DMS 273 treated with DMSO at 0.1 percent for 48 hours (cell line): ENCODE measurements at places on chromosomes 4 and X.

DNA sequence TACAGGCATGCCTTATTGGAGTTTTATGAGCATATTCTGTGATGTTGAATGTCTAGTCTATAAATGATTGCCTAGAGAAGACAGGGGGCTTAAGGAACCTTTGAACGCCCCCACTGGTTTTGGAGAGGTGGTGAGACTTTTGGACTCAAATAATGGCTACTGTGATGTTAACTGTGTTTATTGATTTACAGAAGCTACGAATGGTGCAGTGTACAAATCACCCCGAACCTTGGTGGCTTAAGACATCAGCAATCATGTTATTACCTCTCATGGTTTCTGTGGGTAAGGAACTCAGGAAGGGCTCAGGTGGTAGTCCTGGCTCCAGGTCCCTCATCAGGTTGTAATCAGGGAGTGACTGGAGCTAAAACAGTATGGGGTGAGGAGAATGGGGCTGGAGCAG lies 33.3 kb upstream of the APLN start:
- DNase-seq = no peak

DNA sequence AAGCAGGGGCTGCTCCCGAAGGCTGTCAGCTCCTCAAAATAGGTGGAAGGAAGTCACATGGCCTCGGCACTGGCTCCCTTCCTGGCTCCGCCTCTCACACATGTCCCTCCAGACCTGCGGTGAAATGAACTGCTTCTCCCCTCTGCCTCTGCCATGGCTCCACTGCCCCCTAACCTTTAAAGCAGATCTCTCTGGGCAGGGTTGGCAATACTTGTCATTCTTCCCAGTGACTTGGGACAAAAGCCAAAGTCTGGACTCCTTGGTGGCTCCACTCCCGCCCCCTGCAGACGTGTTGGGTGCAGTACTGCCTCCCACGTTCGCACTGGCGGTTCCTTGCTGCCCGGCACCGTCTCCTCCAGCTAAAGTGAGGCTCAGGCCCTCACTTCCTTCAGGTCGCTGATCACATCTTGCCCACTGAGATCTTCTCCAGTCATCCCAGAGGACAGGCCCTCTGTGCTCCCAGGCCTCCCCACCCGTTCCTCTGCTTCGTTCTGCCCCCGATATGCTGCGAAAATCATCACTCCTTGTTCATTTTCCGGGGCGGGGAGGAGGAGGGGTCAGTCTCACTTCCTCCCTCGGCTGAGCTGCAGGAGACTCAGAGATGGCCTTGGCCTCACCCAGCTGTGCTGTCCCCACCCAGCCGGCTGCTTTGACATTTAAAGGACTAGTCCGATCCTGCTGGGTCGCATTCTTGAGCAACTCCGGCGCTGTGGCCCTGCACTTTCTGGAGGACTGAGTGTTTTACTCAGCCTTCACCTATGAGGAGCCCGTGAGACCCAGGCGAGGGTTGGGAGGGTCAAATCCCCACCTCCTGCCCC lies 97.4 kb downstream of the PHKA2 start:
- peak; percentile 27 for DNase-seq

DNA sequence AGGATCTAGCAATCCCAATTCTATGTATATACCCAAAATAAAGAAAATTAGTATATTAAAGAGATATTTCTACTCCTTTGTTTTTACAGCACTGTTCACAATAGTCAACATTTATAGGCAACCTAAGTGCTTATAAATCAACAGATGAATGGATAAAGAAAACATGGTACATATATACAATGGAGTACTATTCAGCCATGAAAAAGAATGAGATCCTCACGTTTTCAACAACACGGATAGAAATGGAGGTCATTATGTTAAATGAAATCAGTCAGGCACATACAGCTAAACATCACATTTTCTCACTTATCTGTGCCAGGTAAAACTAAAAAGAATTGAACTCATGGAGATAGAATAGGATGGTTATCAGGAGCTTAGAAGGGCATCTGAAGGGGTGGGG lies 45.6 kb upstream of the PABPC5 start:
- DNase-seq = no peak

DNA sequence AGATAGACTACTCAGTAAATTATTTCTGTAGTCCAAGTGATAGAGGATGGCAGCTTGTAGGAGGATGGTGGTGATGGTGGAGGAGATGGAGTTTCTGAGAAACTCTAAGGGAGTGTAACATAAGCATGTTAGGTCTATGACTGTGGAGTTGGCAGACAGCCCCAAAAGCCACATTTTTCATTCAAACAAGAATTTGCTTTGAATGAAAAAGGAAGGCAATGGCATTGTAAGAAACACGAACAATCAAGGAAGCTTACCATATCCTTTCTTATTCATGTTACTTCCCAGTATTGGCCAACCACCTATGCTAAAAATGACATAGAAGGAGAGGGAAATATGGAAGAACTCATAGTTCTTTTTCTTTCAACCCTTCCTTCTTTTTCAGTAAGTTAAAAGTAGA lies 18.7 kb upstream of the SEC24B start:
- no peak for DNase-seq

DNA sequence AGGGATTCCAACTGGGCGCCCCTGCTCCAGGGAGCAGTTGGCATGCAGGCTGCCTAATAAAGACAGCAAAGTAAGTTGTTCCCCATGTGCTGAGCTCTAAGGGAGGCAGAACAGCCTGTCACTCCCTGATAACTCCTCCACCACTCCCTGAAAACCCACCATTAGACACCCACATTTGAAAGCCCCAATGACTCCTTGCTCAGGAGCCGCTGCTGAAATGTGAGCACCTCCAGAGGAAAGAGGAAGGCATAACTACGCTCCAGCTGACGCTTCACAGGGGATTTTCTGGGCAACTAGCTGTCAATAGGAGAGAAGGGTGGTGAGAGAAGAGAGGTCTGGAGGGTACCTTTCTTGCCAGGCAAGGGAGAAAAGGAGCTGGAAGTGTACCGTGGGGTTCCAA lies 62.5 kb downstream of the NPY1R start:
- no peak for DNase-seq

DNA sequence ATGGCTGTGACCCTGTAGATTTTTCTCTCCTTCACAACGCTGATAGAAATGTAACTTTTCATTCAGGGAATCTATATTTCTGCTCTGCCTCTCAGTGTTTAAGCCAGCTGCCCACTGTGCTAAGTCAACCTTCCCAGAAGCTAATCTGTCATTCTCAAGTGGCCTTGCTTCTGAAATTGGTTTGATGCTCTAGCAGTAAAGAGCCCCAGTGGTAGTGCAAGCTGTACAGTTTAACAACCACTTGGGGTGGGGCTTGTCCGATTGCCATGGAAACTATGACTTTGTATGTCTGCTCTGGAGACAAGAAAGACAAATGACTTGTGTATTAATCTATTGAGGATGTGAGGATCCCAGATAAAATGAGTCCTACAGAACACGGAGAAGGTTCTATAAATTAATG lies 620.9 kb upstream of the GALNT7 start:
- DNase-seq = no peak

GRCh38 chr4:89117115-89117514 lies 5.8 kb downstream of the TIGD2 start:
- DNase-seq = no peak

DNA sequence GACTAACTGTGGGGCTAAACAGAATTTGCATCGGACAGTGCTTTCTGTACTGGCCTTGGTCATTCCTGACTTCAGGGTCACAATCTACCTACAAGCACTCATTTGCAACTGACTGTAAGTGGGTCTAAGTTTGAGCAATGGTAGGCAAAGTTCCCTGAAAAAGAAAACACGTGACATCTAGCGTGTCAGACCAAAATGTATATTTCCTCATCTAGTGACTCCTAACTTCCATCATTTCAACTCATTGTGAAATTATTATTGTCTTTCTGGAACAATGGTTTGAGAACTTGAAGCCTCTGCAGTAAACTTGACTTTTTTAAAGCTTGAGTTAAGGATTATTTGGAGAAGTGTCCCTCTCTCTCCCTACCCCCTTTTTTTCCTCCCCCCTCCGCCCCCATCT lies 113.6 kb downstream of the MID1 start:
- DNase-seq = no peak

DNA sequence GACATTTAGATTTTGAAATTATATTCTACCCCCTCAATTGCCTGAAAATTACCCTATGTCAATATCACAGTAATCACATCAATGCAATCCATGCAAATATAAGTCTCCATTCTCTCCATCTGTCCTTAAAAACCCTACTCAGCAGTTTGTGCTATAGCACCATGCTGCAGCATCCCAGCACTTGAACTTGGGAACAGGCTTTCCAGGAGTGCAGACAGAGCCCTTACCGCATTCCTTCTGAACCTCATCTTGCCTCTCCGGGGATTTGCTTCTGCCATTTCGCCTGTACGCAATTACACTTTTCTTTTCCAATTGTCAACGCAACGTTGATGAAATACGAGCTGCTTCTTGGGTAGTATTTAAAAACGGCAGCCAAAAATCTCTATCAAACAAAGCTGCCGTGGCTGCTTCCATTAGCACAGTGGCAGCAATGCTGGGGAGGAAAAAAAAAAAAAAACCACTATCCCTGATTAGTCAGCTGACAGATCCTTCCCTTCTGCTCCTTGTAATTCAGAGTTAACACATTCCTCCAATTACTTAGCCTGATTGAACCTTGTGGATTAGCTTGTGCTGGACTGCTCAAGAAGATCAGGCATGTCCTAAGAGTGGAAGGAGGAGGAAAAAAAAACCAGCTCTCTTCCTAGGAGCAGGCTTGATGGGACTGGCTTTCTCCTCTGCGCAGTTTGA lies 65.6 kb downstream of the MCF2 start:
- DNase-seq = no peak

DNA sequence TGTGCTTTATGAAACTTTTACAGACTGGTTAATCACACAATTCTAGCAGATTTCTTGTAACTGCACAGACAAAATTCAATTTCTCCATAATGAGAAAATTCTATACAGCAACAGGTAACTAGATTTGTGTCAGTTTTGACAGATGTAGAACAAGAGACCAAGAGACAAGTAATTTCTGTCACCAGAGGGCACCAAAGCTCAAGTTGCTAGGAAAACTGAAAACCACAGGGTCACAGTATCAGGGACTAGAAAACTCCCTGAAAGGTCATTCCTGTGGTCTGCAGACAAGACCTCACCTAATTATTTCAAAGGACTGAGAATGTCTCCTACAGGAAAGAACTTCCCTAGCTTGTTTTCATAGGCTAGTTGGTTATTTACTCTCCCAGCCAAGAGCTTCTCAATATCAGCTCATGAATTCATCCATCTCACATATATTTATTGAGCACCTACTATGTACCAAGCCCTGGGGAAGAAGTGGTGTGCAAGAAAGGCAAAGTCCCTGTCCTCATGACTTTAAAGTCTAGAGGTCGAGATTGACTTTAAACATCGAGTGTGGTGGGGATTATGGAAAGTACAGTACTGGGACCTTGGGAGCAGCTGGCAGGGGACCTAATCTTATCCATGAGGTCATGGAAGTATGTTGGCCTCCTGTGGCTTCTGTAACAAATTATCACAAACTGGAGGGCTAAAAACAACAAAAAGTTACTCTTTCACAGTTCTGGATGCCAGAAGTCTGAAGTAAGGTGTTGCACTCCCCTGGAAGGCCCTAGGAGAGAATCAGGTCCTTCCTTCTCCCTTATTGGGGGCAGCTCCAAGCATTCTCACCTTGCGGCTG lies 47.8 kb upstream of the SETD7 start:
- peak; percentile 16 for DNase-seq

- DNase-seq = no peak
Observed at GRCh38 chrX:17984415-17984814, 123.3 kb upstream of the RAI2 start.

DNA sequence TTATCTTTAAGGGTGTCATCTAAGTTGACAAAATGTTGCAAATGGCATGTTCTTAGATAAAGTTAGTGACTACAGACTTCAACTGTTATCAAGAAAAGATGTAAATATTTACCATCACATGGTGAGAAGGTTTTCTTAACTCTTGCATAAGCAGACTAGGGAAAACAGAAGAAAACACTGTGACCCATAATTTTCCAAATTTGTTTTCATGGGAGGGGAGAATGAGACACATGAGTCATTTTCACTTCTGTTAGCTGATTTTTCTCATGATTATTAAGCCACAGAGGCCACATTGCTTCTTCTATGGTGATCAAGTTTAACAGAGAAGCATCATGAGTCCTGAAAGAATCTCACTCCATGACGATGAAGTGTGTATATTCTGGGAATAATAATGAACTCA lies 30.2 kb upstream of the SYTL5 start:
- DNase-seq = no peak

- DNase-seq = no peak
Observed at GRCh38 chr4:175386776-175387507, 425.1 kb downstream of the GPM6A start.

- DNase-seq = no peak
Observed at GRCh38 chr4:98275145-98275544, 14.0 kb downstream of the RAP1GDS1 start.

DNA sequence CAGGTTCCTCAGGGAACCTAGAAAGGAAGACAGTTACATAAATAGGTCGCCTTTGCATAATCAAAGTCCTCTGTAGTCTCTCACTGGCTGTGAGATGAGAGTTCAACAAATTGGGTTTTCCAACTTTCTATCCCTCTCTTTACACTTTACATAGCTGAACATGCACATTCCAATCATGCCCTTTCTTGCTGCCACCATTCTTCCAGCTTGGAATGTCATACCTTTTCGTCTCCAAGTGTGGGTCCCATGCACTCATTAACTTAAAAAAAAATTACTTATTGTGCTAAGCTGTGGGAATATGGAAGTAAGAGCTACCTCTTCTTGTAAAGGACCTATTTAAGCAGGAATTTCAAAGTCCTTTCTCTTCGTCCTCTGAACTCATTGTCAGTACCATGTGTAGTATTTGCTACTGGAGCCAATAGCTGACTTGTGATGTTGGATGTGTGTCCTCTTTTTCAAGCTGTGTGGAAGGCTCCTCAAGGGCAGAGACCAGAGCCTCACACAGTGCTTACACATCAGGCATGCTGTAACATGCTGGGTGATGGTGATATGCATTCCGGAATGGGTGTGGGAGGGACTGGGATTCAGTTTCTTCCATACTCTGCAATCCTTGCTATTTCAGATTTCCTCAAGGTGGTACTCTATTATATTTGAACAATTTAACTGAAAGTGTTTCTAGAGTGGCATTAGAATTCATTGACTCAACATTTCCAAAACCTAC lies 7.1 kb downstream of the ENOPH1 start:
- DNase-seq = no peak

GRCh38 chr4:172096786-172097185 lies 283.6 kb downstream of the GALNTL6 start:
- DNase-seq = no peak

- no peak for DNase-seq
Observed at GRCh38 chrX:150409486-150409885, 46.4 kb downstream of the MAMLD1 start.

- DNase-seq = no peak
Observed at GRCh38 chrX:153179131-153179530, at the start of gene MAGEA1. MAGEA1 (plus strand) TSS chrX:153179284; CDS start chrX:153182390, 3,106 bp downstream.
